ENCODE measurements at places on chromosomes 6 and 20. TPM values are rescaled to one million over a fixed set of nuclear protein-coding genes. Genes with fewer than 3 reads are reported as not detected.
A peak's percentile ranks its signal among the peaks of the same experiment; 100 is the strongest.

CLVS2 gene
- total RNA-seq: 1.1 TPM

FAM83C gene
- total RNA-seq: not detected

FAM135A gene
- 31.5 TPM for total RNA-seq

BMP7 gene
- total RNA-seq: 11.5 TPM

AHI1 gene
- 22.3 TPM for total RNA-seq

TMX4 gene
- 34.6 TPM for total RNA-seq

ME1 gene
- total RNA-seq: 19.7 TPM

GATA5 gene
- total RNA-seq: 53.2 TPM

OOEP gene
- total RNA-seq: 10.6 TPM

TMEM181 gene
- total RNA-seq: 38.0 TPM

DNA sequence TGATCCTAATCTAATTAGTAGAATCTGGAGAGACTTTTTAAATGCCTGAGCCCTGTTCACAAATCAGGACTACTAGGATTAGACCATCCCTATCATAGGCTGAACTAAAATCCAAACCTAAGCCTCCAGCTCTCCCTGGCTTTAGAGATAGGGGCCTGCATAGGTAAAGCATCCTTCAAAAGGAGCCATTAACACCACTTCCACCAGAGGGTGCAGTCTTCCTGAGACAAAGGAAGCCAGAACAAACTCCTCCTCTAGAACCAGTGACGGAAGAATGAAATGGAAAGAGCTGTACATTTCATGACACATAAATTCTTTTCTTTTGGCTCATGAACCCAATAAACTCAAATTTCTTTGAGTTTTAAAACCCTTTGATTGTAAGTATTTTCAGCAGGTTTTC lies 291.2 kb upstream of the ADGRB3 start:
- no peaks in the 10 kb centered on the region for H3K27me3 ChIP-seq
- H3K4me1 ChIP-seq: no peaks in the 10 kb centered on the region
- peak; percentile 22 for DNase-seq

- no peaks in the 10 kb centered on the region for H3K4me1 ChIP-seq
- no peaks in the 10 kb centered on the region for H3K27me3 ChIP-seq
These were observed 15.7 kb downstream of the SASH1 start for GRCh38 chr6:148358196-148358785.

- H3K27ac ChIP-seq: no peak overlapping the region
- DNase-seq: no peak
- no peaks in the 10 kb centered on the region for H3K36me3 ChIP-seq
These were observed 78.6 kb upstream of the TOX2 start for GRCh38 chr20:43835944-43836508.

DNA sequence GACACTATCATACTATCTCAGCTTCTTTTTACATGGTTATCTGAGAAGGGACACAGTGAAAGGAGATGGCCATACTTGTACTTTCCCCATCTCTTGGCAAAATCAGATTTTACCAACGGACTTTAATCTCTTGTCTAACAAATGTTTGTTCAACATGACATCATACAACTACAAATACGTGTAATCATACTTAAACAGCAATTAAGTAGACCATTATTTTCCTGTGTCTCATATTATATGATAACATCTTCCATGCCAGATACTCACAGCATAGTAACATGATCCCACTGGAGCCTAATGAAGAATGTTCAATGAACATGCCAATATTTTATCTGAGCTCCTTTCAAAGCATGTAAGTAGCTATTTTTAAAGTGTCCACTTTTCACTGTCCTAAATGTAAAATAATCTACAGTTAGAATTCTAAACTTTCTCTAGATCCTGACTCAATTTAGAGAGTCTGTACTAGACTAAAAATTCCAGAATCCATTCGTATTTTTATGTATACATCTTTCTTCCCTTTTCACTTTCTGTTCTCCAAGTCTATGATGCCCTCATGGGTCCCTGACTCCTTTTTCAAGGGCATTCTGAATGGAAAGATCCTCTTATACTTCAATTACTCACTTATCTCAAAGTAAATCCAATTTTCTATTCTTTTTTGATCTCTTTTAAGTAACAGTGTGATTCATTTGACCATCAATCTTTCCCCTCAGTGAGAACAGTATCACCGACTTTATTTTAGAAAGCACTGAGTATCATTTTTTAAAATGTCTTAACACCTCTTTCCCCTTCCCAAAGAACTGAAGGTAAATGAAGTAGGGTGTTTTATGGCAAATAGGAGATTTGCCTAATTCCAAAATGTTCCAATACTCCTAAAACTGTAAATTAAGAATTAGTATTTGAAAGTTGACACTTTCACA lies 133.5 kb downstream of the CDK19 start:
- H3K36me3 ChIP-seq: no peaks in the 10 kb centered on the region
- H3K4me1 ChIP-seq: peaks cover 13% of the 10 kb centered on the region
- no peaks in the 10 kb centered on the region for H3K27me3 ChIP-seq
- H3K4me3 ChIP-seq: no peak overlapping the region
- peak overlapping the region; percentile 37 for H3K27ac ChIP-seq

- H3K27ac ChIP-seq: no peak overlapping the region
- H3K36me3 ChIP-seq: 0 out of 2 replicates have a peak, but pooled peaks cover 3% of the 10 kb centered on the region
- no peak overlapping the region for H3K4me3 ChIP-seq
- H3K27me3 ChIP-seq: no peaks in the 10 kb centered on the region
- no peak for DNase-seq
These were observed 82.5 kb downstream of the POPDC3 start for GRCh38 chr6:105097288-105097687.

DNA sequence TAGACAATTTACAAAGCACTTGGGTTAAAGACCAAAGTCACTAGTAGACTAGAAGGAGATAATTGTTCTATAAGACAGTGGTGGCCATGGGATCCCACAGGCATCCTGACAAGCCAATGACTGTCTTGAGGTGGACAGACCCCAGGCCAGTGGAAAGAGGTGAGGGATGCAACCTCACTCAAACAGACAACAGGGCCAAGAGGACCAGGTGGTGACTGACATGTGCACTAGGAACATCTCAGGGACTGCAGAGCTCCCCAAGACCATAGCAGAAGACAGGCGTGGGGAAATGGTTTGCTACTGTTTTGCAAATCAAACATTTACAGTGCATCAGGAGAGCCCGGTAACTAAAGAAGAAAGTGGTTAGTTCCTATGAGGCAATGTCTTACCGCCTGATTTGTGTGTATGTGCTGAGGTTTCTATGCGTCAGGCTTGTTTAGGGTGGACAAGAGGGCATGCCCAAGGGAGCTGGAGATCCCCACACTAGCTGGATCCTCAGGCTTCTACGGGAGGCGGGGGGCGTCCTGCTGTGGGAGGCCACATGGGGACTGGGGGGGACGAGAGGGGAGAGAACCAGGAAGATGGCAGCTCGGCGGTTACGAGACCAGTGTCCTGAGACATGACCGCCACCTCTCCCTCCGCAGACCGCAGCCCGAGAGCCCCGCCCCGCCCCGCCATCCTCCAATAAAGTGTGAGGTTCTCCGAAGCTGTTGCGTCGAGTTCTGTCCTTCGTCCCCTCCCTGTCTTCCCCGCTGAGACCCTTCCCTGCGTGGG lies 623 bp upstream of the MRPS26 start:
- H3K4me1 ChIP-seq: peaks cover 8% of the 10 kb centered on the region
- H3K36me3 ChIP-seq: peaks cover 5% of the 10 kb centered on the region
- peak overlapping the region; percentile 82 for H3K4me3 ChIP-seq
- DNase-seq: no peak
- H3K27me3 ChIP-seq: no peaks in the 10 kb centered on the region

- H3K4me1 ChIP-seq: no peaks in the 10 kb centered on the region
- H3K36me3 ChIP-seq: no peaks in the 10 kb centered on the region
- DNase-seq: no peak
- no peak overlapping the region for H3K4me3 ChIP-seq
- no peak overlapping the region for H3K27ac ChIP-seq
- no peaks in the 10 kb centered on the region for H3K27me3 ChIP-seq
These were observed 139.9 kb downstream of the HIVEP2 start for GRCh38 chr6:142805042-142805441.

DNA sequence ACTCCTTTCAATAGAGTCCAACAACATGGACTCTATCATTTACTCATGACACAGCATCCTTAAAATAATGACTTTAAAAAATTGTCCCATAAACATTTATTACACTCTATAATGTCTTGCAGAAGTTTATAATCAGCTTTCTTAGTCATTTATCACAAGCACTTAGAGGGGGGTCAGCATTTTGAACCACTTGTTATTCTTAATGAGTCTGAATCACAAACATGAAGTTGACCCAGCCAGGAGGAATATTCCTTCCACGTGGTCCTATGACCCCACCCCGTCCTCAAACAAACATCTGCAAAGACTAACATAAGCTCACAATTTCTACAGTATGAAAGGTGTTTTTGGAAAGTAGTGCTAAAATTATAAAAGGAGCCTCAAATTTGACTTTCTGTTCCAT lies 91.1 kb downstream of the MTFR2 start:
- no peaks in the 10 kb centered on the region for H3K27me3 ChIP-seq
- no peaks in the 10 kb centered on the region for H3K4me1 ChIP-seq
- no peak overlapping the region for H3K4me3 ChIP-seq

- 0 out of 2 replicates have a peak, but pooled peaks cover 2% of the 10 kb centered on the region for H3K4me1 ChIP-seq
- H3K27ac ChIP-seq: no peak overlapping the region
- no peaks in the 10 kb centered on the region for H3K27me3 ChIP-seq
- H3K4me3 ChIP-seq: no peak overlapping the region
- no peaks in the 10 kb centered on the region for H3K36me3 ChIP-seq
- no peak for DNase-seq
These were observed 239.7 kb upstream of the SUPT3H start for GRCh38 chr6:45617441-45617840.

GRCh38 chr6:41318261-41318653 lies 17.2 kb upstream of the NCR2 start:
- no peaks in the 10 kb centered on the region for H3K36me3 ChIP-seq
- DNase-seq: no peak
- H3K27me3 ChIP-seq: peaks cover 31% of the 10 kb centered on the region
- H3K4me3 ChIP-seq: no peak overlapping the region
- H3K4me1 ChIP-seq: peaks cover 13% of the 10 kb centered on the region
- no peak overlapping the region for H3K27ac ChIP-seq

GRCh38 chr6:17311595-17312311 lies 30.6 kb downstream of the RBM24 start:
- H3K4me3 ChIP-seq: no peak overlapping the region
- H3K27ac ChIP-seq: no peak overlapping the region
- 0 out of 2 replicates have a peak, but pooled peaks cover 2% of the 10 kb centered on the region for H3K4me1 ChIP-seq
- no peaks in the 10 kb centered on the region for H3K27me3 ChIP-seq
- H3K36me3 ChIP-seq: no peaks in the 10 kb centered on the region
- peak; percentile 17 for DNase-seq

- no peaks in the 10 kb centered on the region for H3K36me3 ChIP-seq
- no peak overlapping the region for H3K4me3 ChIP-seq
- peaks cover 7% of the 10 kb centered on the region for H3K27me3 ChIP-seq
These were observed 81.9 kb upstream of the E2F3 start for GRCh38 chr6:20319520-20320357.

DNA sequence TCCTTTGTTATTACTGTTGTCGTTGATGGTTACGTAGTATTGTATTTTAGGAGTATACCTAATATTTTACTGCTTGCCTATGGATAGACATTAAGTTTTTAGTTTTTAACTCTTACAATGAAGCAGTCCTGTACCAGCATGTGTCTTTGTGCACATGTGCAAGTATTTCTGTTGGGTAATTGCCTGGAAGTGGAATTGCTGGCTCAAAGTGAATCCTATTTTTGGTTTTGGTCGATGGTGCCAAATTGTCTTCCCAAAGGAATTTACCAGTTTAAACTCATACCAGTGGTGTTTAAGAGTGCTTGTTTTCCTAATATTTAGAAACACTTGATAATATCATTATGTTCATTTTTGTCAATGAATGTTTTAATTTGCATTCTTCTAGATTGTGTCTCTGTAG lies 75.5 kb downstream of the ANKS1A start:
- no peak for DNase-seq
- H3K4me3 ChIP-seq: no peak overlapping the region
- H3K4me1 ChIP-seq: no peaks in the 10 kb centered on the region

DNA sequence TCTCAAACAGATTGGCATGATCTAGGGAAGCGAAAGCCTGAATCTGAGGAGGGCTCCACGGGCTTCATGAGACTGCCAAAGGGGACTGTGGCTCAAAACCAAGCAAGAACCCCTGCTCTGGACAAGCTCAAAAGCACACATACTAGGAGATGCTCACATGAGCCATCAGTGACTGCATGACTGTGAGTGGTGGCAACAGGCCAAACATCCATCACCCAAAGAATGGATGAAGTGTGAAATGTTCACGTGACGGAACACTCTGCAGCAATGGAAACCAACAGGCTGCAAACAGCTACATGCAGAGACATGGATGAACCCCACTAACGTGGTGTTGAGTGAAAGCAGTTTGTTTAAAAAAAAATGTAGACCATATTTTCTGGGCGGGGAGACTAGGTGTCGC lies 136.3 kb downstream of the PREX1 start:
- no peaks in the 10 kb centered on the region for H3K27me3 ChIP-seq
- no peaks in the 10 kb centered on the region for H3K36me3 ChIP-seq
- 0 out of 2 replicates have a peak, but pooled peaks cover 2% of the 10 kb centered on the region for H3K4me1 ChIP-seq
- H3K27ac ChIP-seq: no peak overlapping the region
- DNase-seq: no peak
- no peak overlapping the region for H3K4me3 ChIP-seq

DNA sequence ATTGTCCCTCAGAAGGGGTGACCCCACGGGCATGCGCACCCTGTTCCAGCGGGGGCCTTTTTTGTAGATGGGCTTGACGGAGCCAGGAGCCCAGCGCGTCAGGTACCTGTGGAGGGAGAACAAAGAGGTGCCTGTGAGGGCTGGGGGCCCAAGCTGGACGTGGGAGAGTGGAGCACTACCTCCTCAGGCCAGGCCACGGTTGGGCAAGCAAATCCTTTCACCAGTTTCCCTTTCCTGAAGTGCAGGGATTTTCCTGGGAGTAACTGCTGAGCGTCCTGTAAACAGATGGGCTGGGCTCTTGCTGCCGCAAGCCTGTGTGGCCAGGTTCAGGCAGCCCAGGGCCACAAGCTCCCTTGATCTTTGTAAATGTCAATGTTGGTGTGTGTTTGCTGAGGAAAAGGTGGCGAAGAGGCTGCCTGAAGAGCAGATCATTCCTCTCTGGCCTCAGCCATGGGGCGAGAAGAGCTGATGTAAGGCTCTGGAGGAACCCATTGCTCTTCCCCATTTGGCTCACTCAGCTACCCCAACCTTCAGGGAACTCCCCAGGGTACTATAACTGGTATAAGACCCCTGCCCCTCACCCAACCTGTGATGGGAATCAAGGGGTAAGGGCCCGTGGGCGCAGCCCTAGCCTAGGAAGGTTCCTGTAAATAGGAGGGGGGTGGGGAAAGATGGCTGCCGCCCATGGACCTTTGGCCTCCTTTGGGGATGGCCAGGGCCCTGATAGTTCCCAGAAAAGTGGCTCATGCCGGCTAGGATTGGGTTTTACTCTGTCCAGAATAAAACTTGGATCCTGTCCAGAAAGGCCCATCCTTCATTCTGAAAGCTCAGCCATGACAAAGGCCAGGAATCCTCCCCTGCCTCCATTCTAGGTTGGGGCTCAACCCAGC lies 15.5 kb downstream of the MRPS18A start:
- H3K27me3 ChIP-seq: no peaks in the 10 kb centered on the region
- no peak for DNase-seq
- H3K27ac ChIP-seq: no peak overlapping the region
- peaks cover 4% of the 10 kb centered on the region for H3K36me3 ChIP-seq
- H3K4me3 ChIP-seq: no peak overlapping the region
- peaks cover 9% of the 10 kb centered on the region for H3K4me1 ChIP-seq
